Left hindlimb (tissue), 1 donor: ENCODE measurements at places on chromosomes 5 and 9.

- no peak for DNase-seq
These were observed 352.3 kb downstream of the PTPRD start for GRCh38 chr9:10260501-10260900.

GRCh38 chr5:71658916-71659662 lies 60.0 kb upstream of the CARTPT start:
- DNase-seq, result no peak

- DNase-seq, result no peak
These were observed 1977.7 kb upstream of the CDH9 start for GRCh38 chr5:29016067-29016466.

GRCh38 chr5:169036079-169036805 lies 264.7 kb downstream of the SLIT3 start:
- no peak for DNase-seq

DNA sequence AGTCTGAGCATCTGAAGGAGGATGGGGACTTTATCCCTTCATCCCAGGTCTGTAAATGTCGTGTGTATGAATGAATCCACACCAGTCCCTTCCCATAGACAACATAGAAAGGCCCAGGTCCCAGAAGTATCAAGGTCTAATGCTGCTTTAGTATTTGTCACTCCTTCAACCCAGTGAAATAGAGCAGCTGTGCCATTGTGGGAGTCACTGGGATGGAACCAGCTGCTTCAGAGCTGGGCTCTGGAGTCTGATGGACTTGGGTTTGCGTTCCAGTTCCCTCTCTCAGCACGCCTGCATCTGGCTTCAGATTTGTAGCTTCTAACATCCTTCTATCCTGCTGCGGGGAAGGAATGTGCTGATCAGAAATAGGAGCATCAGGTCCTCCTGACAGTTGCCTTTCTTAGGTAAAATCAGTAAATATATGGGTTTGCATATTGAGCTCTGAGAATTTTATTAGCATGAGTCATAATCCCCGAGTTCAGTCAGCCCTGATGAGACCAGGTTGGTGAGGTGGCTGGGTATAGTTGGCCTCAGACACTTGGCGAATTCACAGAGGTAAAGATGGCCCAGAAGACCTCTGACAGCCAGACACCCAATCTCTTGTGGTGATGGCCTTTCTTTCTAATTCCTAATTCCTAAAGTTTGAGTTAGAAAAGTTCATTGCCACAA lies 10.1 kb downstream of the ACO1 start:
- DNase-seq, result no peak

GRCh38 chr5:91211997-91212713 lies 171.0 kb downstream of the ARRDC3 start:
- DNase-seq, result no peak

GRCh38 chr9:93001031-93001430 lies 53.7 kb downstream of the FGD3 start:
- DNase-seq, result no peak

DNA sequence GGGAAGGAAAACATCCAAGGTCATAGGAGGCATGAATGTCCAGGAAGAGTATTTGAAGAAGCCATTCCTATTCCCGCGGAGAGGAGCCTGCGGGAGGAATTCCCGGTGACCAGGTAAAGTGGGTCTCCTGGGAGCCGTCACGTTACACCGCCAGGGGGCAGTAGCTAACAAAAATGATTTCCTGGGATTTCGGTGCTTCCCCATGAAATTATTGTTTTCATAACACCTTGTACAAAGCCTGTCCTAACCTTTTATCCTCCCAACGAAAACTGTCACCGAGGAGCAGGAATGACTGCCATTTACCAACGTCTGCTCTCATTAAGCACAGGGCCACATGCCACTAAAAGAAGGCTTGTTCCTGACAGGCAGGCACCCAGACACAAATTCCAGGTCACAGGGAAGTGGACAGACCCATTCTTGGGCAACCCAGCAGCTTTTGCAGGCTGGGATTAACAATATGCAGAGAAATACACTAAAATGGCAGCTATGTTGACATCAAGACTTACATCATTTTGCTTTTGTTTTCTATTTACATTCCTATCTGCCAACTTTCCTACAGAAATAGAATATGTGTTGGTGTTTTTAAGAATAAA lies 41.2 kb upstream of the CTSL start:
- DNase-seq, result no peak

DNA sequence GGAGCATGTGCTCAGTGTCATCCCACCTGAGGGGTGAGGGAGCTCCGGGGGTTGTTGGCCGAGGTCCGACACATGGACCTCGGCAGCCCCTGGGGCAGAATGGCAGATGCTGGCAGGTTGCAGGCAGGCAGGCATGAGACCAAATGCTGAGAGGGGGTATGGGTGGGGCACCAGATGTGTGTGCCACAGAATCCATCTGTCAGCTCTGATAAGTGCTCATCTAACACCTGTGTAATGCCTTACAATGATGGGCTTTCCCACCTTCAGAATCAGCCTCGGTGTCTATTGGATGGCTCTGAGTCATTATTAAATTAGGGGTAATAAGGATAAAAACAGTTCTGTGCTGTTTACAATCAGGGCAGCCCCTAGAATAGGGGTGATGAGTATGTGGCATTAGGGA lies 73.1 kb upstream of the SAP30L start:
- no peak for DNase-seq

GRCh38 chr9:18068900-18069299 lies 405.1 kb upstream of the ADAMTSL1 start:
- DNase-seq, result no peak

- DNase-seq, result no peak
These were observed 7.2 kb downstream of the PDLIM4 start for GRCh38 chr5:132264546-132265335.

DNA sequence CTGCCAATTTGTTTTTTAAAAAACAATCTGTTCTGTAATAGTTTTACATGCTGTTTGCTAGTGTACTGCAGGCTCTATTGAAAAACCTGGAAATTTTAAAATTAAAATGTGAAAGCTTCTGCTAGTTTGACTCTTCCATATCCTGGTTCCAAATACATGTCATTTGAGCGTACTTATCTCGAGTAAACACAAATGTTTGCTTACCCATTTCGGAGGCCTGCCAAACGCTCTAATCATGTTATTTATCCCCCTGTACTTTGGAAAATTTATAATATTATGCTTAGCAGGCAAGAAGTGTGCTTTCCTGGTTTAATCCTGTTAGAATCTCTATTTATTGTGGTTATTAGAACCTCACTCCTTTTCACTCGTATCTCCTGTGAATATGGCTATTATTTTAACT lies 476.8 kb upstream of the CYLC2 start:
- no peak for DNase-seq

DNA sequence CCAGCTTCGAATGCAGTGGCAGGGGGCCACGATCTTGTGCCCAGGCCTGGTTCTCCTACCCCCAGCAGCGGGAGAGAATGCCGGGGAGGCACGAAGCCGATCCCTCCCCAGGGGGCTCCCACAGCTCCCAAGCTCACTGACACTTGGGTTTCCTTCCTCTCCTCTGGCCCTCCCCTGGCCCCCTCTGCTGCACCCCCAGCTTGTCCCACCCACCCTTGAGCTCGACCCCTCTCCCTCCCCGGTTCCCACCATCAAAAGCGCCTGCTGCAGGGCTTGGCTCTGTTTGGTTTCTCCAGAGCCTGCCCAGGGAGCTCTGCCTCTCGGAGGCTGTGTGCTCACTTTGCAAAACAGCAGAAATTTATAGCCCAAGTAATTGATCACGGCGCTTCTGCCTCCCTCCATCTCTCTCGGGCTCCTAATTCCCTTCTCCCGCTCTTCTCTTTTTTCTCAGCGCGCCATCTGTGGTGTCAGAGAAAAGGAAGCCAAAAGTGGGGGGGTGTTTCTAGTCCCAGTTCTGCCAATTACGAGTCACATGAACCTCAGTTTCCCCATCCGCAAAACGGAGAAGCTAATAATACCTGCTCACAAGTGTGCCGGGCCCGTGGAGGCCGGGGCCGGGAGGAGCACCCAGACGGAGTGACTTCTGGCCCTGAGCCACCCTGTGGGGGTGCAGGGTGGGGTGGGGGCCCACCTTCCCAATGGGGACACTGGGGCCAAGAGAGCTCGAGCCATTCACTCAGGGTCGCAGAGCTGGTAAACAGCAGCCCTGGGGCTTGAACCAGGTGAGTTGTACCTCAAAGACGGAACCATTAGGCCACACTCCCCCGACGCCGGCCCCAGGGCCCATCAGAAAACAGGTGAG lies 141.2 kb upstream of the IER5L start:
- no peak for DNase-seq

- no peak for DNase-seq
These were observed 247.7 kb downstream of the PJA2 start for GRCh38 chr5:109161914-109162683.

- DNase-seq, result no peak
These were observed 453.6 kb upstream of the TUSC1 start for GRCh38 chr9:26131886-26132285.

GRCh38 chr5:158320934-158321333 lies 462.0 kb upstream of the CLINT1 start:
- DNase-seq, result no peak

GRCh38 chr5:149441986-149442385 lies 62.9 kb upstream of the IL17B start:
- no peak for DNase-seq

DNA sequence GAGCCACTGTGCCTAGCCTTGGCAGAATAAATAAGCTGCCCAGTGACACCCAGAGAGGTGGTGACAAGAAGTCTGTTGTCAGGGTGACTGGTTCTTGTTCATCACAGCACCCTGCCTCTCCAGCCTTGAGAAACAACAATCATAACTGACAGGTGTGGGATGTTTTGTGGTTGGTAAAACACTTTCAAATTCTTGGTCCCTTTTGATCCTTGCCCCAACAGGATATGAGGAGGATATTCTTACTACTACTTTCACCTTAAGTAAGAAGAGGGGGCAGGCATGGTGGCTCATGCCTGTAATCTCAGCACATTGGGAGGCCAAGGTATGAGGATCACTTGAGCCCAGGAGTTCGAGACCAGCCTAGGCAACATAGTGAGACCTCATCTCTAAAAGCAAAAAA lies 14.2 kb upstream of the FRRS1L start:
- no peak for DNase-seq

DNA sequence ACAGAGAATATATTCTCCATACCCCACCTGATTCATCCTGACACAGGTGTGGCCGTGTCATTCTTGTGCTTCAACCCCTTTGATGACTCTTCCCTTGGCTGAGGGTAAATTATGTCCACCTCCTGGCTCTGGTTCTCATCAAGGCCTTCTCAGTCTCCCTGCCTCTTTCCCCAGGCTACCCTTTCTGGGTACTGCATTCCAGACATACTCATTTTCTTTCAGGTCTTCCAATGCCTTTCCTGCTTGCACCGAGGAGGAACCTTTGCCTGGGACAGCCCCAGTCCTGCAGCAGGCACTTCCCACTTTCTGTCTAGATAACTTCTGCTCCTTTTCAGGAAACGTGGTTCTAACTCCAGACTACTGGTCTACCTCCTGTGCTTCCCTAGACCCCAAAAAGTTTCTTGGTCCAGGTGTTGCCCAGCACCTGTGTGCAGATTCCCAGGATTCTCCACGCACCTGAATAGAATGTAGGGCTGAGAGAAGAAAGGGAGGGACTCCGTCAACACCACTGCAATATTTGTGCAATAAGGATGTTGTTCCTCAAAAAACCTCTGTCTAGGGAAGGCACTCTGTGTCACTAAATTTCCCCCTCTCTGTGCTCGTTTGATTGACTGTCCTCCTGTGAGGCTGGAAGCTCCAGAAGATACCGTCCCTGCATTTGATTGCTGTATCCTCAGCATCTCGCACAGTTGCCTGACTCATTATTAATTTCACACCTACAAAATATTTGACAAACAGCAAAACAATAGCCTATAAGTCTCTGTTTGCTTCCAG lies 255.4 kb upstream of the NFIL3 start:
- DNase-seq, result no peak

DNA sequence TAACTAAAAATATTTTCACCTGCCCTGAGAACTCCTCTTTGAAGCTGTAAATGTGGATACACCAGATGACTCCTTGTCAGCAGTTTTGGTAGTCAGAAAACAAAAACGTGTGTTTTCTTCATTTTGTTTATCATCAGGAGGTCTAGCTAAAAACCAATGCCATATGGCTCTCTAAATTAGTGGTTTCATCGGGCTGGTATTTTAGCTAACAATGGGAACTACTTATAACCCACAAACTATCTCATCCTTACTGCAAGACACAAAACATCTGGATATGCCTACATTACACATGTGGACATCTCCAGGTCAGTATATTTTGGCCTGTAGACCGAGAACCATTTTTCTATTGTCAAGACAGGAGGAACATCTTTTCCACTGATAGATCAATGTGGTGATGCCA lies 56.2 kb downstream of the GAS1 start:
- DNase-seq, result no peak

GRCh38 chr9:91734371-91734981 lies 215.6 kb downstream of the ROR2 start:
- DNase-seq, result peak; percentile 65

DNA sequence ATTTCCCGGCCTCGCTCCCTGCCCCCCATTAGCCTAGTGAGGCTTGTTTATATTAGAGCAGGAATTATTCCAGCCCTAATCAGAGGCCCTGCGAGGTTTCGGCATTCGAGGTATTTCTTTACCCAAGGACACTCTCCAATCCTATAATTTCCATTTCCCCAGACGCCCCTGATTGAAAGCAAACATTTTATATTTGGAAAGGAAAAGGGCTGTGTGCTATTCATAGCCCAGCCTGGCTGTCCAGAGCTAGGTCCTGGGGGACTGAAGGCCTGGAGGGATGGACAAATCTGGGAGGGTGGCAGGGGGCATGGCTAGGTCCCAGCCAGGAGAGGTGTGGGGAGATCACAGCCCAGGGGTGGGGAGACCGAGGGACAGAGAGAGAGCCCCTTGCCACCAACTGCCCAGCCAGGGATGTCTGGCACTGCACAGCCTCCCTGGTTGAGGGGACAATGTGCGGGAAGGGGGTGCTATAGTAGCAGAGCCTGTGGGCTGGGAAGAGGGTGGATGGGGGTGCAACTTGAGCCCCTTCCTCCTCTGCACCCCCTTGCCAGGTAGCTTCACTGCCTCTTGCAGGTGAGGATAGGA lies 125.1 kb downstream of the BARX1 start:
- no peak for DNase-seq

GRCh38 chr5:169945831-169946261 lies 34.4 kb downstream of the INSYN2B start:
- DNase-seq, result peak; percentile 44

GRCh38 chr5:109701252-109701651 lies 11.5 kb downstream of the MAN2A1 start:
- no peak for DNase-seq

DNA sequence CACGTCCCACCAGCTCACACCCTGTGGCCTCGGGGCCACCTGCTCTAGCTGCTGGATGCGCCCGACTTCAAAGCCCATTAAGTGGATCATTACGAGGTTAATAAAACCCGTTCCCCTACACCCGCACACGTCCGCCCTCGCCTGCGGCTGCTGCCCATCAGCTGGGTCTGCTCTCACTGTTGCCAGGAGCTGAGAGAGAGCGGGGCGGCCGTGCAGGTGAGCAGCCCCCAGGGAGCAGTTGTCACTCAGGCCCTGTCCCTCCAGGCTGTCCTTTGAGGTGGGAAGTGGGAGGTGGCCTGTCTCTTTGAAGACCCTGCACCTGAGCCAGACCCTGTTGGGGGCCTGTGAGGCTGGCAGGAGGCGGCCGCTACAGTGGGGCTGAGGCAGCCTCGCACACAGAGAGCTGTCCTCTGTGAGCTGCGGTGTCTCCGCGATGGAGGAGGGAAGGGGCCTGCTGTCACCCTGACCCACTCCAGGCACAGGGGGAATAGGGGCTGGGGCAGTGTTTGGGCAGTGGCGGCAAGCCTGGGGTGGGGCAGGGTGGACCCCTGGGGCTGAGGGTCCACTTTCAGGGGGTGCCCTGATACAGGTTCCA lies 12.8 kb upstream of the UNC5A start:
- DNase-seq, result no peak

- peak; percentile 82 for DNase-seq
These were observed 22.1 kb upstream of the NDST1 start for GRCh38 chr5:150485693-150486401.

- no peak for DNase-seq
These were observed 26.1 kb downstream of the AP3B1 start for GRCh38 chr5:78268356-78268755.
